M059J (cell line): ENCODE measurements at places on chromosomes 11 and 22.

GRCh38 chr22:24186892-24187670 is 5.8 kb downstream of the SUSD2 start:
- DNase-seq: no peak

GRCh38 chr11:17505146-17505545 is 28.5 kb upstream of the ABCC8 start:
- DNase-seq: no peak

DNA sequence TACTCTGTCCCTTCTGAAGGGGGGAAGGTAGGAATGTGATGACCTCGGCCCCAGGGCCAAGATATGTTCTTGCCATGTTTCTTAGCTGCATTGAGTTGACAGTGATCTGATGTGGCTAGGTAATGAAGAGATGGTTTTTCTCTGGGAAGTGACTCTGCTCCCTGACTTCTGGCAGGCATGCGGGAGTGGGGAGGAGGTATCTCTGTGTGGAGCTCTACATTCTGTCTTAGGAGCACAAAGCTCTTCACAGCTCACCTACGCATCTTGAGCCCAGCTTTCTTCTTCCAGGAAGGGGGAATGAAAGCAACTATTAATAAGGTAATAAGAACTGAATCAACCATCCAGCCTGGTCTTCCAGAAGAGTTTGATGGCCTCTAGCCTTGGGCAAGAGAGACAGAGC is 241.0 kb downstream of the ST3GAL4 start:
- DNase-seq: no peak

DNA sequence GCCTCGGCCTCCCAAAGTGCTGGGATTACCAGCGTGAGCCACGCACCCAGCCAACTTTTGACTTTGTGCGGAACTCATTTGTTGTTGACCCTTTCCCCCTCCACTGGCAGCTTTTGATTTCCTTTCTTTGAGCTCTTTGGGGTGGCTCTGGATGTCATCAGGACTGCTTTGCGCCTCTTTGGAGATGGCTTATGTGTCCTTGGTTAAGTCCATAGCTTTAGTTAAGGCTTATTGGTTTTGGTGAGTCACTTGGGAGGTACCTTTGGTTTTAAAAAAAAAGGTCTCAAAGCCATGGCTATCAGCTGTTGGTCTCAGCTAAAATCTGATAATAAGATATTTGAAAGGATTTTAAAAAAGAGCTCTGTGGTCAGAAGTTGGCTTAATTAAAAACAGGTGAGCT is 5.1 kb upstream of the ARSA start:
- DNase-seq: no peak

DNA sequence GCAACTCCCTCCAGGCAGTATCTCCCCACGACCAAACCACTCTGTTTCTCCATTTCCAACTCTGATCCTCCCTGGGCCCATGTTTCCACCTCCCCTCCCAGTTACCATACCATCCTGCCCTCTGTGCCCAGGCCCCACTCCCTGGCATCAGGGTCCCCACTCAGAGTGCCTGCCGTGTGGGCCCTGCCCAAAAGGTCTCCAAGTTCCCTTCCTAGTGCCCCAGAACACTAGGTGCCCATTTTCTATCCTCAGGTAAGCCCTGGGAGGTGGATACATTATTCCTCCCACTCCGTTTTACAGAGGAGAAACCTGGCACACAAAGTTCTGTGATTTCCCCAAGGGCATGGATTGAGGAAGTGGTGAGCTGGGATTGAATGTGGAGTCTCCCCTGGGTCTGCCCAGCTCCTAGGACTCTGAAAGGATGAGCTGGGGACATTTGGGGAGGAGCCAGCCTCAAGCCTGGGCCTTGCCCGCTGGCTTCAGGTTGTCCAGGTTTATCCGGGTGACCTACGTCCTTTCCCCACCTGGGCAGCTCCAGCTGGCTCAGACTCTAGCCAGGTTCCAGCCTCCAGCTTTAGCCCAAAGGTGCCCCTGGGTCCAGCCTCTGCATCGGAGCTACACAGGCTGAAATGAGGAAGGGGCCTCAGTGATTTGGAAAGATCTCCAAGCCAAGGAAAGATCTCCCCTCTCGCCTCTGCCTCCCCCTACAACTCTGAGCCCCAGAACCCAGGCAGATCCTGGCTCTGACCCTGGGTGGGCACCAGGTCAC is 2.2 kb upstream of the GSTT4 start:
- no peak for DNase-seq

GRCh38 chr11:13391217-13391616 is 71.8 kb downstream of the BTBD10 start:
- DNase-seq: no peak

- DNase-seq: peak; percentile 80
Observed at GRCh38 chr11:17986007-17986710, 26.7 kb downstream of the SERGEF start.

DNA sequence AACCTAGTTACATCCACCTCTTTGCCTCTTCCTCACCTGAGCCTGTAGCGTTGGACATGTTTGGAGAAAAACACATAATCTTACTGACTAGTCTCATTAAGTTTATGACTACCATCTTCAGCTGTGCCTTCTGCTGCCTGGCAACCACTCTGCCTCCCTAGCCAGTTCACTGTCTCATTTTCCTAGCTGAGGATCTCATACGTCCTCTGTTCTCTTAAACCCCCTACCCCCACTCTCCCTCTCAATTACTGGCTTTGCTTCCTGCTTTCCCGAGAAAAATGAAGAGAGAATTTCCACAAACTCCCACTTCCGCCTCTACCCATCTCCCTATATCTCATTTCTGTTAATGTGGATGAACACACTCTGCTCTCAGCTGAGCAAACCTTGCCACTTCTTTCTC is 239.3 kb upstream of the POU2AF2 start:
- DNase-seq: no peak

DNA sequence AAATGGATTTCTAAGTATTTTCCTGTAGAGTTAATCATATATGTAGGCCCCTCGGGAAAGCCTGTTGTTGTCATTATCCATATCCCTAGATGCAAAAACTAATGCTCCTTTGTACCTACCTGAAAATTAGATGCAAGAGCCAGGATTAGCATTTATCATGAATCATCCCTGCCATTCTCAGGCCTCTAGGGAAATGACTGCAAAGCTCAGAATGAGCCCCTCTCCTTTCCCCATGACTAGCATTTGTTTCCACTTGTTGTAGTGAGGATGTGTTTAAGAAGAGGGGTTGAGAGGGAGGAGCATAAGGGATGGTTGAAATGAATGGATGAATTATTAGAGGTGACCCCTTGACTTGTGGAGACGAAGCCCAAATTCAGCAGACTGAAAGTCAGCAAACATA is 537.9 kb downstream of the NTM start:
- no peak for DNase-seq

DNA sequence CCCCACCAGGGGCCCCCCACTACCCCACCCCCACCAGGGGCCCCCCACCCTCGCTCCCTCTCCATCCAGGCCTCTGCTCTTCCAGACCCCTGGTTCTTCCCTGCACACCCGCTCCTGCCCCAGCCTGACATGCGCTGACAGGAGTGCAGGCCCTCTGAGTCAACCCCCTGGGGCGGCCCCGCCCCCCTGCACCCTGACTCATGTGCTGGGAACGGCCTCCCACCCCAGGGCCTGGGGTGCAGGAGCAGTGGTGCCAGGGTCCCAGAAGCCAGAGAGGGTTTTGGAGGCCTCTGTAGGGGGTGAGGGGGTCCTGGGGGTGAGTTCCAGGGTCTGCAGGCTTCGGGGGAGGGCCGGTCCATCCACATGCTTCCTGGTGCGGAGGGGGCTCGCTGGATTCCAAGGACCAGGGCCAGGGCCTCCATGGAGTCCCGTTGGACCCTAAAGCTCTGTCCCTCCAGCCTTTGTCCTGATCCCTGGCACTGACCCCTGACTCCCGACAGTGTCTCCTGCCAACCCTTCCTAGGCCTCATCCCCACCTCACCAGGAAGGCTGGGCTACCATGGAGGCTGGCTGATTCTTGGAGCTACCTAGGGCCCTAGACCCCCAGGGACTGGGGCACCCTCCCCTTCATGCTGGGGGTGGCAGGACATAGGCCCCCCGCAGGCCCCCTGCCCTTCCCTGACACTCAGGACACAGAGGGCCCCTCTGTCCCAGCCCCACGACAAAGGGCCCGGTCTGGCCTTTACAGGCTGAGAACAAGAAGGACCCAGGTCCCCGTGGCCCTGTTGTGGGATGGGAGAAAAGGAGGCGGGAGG is 583 bp upstream of the PKP3 start:
- peak; percentile 90 for DNase-seq

GRCh38 chr11:89437317-89437716 is 53.9 kb downstream of the NOX4 start:
- DNase-seq: no peak

DNA sequence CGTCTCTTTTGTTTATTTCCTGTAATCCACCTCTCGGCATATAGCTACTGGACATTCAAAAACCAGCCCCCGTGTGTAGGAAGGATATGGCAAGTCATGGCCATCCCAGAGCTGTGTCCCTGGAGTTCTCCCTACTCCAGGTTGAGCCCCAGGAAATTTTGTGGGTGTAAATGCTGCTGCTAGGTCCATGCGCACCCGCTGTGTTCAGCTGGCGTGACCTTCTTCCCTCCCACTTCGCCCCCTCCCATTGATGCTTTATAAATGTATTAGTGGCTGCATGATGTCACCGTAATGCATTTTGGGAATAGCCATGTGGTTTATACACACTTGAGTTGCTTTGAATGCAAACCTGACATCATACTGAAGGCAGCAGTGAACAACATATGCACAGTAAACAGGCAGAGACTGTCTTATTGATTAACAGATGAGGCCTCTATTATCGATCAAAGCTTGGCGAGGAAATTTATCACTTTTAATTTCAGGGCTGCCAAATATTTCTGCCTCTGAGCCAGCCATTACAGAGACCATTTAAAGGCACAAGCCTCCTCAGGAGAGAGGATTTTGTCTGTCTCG is 113.6 kb upstream of the NNMT start:
- DNase-seq: no peak

DNA sequence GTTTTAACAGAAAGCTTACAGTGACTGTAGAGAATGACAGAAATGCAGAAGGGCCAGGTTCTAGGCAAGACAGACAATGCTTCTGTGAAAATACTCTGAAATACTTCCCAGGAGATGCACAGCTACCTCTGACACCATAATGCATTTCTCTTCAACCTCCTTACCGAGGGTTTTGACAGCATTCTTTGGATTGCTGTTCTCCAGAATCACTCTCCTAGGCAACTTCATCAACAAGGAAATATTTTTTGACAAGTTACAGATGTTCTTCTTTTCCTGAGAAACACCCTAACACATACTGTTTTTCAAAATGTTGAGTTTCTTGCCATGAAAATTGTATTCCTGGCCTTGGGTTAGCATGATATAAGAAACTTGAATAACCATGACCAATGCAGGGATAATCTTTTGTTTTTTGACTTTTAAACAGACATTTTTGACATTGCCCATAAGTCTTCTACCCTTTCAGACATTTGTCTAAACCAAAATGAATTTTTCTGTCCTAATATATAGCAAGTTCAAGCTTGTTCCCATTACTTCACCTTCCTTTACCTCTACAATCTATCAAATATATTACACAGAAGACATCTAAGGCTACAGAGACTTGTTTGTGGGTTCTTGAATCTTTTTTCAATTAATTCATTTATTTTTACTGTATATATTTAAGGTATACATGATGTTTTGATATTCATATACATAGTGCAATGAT is 108.1 kb downstream of the CCDC34 start:
- DNase-seq: peak; percentile 23

DNA sequence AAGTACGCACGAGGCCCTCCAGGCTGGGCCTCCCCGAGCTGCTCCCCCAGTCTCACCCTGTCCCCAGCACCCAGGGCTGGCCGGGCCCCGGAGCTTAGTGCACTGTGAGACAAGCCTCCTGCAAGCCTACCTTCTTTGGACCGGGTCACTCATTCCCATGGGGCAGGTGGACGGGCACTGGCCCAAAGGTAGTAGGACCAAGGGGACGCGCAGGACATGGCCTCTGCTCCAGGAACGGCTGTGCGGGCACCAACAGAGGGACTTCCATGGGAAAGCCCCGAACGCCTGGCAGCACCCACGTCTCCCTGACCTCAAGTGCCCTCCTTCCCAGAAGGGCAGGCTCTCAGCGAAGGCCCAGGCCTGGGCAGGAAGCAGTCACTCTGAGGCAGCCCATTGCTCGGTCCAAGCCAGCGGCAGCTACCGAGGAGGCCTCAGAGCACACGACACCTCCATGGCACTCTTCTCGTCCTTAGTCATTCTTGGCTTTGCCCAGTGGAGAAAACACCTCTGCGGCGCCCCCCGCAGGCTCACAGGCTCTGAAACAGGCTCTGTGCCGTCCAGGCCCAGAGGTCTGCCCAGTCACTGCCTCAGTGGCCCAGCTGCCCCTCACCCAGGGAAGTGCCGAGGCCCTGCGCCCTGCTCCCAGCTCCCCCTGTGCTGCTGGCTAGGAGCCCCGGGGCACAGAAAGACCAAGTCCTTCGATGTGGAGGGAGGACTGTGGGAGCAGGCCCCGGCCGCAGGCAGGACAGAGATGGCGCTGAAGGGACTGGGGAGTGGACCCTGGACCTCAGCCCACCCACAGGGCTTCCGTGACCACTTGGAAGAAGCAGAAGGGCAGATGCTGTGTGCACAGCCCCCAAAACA is 3.8 kb downstream of the MOB2 start:
- DNase-seq: no peak

DNA sequence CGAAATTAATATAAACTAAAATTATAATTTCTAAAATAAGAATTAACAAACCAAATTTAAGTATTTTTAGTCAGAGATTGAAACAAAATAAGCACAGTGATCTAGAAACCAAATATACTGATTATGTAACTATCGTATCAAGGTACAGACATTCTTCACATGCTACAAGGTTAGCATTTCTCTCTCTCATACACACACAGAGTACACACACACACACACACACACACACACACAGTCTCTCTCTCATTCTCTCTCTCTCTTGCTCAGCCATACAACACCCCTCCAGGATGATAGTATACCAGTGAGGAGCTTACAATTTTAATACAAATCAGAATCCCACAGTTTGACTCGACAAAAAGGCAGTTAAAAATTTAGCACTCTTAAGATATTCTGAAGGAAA is 66.0 kb downstream of the RDX start:
- no peak for DNase-seq

- no peak for DNase-seq
Observed at GRCh38 chr11:16807306-16807705, 68.9 kb downstream of the C11orf58 start.

- DNase-seq: peak; percentile 88
Observed at GRCh38 chr11:129249351-129249750, 57.2 kb upstream of the ARHGAP32 start.

GRCh38 chr22:20602609-20603164 is 95.3 kb downstream of the MED15 start:
- DNase-seq: no peak

- DNase-seq: no peak
Observed at GRCh38 chr11:74699615-74700396, 31.4 kb downstream of the CHRDL2 start.

DNA sequence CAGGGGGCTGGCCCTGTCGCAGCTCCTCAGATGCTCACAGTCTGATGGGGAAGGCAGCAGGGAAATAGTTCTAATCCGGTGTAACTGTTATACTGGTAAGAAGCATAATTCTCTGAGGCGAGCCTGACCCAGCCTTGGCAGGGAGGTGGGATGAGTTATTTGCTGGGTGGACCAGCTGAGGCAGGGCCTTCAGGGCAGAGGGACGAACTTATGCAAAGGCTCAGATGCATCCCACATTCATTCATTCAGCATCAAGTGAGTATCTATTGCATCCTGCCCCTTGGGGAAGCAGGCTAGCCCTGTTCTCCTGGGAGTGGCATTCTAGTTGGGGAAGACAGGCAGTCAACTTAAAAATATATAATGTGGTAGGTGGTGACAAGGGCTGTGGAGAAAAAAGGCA is 13.6 kb upstream of the SREBF2 start:
- DNase-seq: no peak

GRCh38 chr11:1753929-1754305 is 3.5 kb upstream of the IFITM10 start:
- DNase-seq: no peak

- DNase-seq: no peak
Observed at GRCh38 chr22:30665786-30666185, 1.9 kb downstream of the DUSP18 start.
